ENCODE measurements at places on chromosomes 13 and 19.

DNA sequence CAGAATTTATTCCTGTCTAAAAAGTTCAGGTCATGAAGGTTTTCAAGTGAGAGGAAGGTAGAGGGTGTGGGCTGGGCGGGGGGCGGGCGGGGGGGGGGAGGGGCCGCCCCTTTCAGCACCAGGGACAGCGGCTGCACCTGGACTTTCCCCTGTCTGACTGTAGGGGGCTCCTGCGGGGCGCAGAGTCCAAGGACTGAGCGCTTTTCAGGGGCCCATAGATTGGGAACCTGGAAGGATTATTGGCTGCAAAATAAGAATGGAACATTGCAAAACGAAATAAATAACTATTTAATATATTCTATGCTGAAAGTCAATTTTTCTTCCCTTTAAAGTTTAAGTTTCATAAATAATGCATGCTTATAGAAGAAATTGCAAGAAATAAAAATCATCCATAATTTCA lies 8.9 kb upstream of the CYP4F3 start:
- peak; percentile 19 for DNase-seq

GRCh38 chr13:53783471-53783870 lies 754.9 kb downstream of the OLFM4 start:
- DNase-seq, result no peak

DNA sequence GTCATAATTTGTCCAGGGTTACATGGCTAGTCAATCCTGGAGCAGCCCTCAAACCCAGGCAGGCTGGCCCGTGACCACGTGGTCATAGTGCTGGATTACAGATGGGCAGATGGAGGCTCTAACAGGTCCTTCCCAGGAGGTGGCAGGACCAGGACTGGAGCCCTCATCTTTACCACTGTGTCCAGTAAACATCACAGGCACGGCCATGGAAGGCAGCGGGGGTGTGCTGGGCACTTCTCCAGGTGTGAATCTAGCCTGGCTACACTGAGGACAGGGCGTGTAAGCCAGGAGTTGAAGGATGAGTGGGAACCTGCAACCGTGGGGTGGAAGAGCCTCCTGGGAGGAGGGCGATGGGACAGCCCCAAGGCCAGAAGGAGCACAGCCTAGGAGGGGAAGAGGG lies 6.1 kb downstream of the CIC start:
- DNase-seq, result no peak

DNA sequence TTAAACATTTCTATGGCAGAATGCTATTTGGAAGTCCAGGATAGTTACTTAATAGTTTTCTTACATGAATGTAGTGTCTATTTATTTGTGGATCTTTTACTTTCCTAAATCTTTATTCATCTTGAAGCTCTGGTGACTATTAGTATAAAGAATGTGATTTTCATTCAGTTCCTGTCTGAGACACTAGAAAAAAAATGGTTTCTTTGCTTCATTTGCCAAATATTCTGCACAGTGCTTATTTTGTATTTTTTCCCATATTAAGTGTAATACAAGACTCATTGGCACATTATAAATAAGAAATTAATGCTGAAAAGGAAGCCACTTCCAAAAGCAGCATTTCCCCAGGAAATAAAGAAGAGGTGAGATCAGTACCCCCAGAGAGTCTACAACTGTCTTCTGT lies 109.8 kb downstream of the POSTN start:
- DNase-seq, result no peak

DNA sequence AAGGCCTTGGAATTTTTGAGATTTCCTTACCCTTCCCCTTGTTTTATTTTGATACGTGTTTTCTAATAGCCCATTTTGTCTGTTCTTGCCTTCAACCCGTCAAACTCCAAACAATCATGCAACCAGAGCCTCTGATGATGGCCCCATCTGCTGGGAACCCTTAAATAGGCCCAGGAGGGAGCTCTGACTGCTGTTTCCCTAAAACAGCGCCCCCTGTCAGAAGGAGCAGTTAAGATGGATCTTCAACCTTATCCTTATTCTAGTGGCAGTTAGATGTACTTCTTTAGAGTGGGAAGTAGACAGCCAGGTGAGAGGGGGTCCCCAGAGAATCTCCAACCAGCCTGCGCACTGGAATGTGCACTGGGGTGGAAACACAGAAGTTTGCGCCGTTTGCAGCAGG lies 1031.0 kb upstream of the PCDH9 start:
- DNase-seq, result no peak

DNA sequence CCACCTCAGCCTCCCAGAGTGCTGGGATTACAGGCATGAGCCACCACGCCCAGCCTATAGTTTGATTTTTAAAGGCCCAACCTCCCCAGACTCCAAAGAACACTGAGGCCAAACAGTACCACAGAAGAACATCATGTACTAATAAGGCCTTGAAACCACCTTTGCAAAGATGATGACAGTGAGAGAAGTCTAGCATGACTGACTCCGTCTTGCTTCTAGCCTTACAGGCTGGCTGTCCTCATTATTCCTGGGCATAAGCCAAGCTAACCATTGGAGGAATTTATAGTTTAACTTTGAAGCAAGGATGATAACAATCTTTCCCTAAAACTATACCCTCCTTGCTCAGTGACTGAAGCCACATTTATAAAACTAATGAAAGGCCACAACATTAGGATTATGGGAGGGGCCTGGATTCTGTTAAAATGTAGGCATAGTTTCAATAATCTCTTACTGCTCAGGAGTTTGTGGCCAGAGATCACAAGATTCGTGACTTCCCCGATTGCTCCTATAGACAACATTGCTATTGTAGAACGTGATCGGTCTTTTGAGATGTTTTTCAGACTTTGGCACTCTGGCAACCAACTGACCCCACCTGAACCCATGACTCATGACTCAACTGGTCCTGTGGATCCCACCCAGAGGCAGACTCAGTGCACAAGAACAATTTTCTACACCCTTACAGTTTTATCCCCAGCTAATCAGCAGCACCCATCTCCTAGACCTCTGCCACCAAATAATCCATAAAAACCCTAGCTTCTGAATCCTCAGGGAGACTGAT lies 17.6 kb downstream of the GPR42 start:
- no peak for DNase-seq

DNA sequence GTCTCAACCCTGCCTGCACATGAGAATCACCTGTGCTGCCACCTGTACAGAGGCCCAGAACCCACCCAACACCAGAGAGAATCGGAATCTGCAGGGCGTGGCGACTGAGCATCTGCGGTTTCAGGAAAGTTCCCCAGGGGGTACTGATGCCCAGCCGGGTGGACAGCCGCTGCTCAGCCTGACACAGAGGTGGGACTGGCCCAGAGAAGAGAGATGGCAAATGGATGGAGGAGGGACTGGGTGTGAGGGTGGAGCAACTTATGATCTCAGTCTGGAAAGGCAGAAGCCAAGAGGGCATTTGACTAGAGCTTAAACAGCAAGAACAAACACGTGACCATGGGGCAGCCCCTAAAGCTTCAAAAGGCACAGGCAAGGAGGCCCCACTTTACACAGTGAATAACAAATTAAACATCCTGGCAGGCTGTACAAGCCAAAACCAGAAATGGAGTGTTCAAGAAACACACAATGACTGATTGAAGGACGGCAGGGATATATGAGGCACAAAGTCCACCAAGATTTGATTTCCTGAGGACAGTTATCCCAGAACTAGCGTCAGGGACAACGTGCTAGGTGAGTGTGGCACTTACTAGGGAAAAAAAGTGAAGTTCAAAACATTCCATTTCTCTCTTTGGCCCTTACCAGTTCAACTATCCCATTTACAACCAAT lies 3.1 kb downstream of the RANBP3 start:
- DNase-seq, result peak; percentile 52

DNA sequence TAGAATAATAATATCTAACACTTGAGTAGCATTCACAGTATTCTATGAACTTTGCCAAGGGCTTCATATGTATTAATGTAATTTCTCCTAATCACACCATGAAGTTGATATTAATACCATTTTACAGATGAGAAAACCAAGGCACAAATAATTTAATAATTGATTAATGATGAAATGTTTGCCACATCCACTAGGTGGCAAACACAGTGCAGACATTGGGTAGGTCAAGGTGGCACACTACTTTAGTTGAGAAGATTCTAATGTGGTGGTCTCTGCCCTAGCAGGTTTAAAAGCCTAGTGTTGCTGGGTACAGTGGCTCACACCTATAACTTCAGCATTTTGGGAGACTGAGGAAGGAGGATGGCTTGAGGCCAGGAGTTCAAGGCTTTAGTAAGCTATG lies 412.4 kb downstream of the SUCLA2 start:
- no peak for DNase-seq

GRCh38 chr19:10979951-10980381 lies 19.1 kb downstream of the SMARCA4 start:
- peak; percentile 63 for DNase-seq

DNA sequence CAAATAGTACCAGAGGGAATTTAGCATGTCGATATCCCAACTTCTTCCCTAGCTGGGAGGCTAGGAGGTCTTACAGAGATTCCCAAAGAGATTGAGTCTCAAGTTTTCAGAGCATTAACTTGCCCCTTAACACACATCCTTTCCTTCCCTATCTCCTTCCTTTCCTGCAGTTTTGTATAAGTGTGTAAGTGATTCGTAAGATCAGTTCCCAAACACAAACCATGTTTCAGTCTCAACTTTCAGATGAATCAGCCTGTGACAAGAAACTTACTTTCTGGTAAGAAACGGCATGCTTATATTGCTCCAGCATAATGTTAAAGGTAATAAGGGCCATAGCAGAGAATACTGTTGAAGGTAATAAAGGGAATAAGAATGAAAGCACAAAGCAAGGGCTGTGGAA lies 472.2 kb downstream of the LIG4 start:
- no peak for DNase-seq

DNA sequence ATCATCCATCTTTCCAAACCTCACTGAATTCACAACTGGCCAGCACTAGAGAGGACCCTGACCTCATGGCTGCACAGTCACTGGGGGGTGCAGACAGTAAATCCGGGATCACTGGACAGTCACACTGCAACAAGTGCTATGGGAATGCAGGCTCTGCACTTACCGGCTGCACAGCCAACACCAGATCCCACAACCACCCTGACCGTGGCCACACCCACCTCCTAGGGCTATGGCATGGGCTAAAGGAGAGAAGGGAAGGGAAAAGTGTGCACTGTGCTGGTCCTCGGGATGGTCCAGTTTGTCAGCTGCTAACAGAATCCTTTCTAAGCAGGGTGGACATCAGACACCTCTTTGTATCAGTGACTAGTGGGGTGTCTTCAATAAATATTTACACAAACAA lies 118.2 kb downstream of the MIPEP start:
- no peak for DNase-seq

DNA sequence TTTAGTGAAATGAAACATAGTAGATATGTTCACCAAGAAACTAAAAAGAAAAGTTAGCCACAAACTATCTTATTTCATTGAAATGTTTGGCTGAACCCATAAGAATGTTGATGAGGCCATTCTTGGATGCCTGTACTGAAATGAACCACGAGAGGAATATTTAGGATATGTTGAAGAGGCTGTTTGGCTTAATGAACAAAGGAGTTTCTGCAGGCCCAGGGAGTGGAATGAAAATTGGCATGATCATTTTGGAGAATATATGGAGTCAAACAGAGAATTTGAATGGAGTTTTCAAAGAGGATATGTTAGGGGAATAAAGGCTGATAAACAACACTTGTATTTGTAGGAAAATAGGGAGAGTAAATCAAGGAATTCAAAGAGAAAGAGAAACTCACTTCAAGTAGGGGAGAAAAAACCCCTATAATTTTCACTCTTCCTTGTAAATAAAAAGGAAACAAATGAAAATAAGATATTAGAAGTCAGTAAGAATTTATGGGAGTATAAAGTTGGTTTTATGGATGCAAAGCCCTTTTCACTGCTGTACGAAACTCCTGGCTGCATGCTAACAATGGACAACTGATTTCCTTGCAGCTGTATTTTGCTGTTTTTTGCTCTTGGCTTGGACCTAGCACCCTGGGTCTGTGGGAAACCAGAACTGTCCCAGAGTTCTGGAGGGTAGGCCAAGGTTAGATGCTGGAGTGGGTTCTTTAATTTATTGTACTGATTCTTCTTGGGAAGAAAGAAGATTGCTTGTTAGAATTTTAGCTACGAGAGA lies 36.5 kb downstream of the KL start:
- DNase-seq, result no peak

GRCh38 chr13:32731576-32731975 lies 145.3 kb downstream of the PDS5B start:
- DNase-seq, result no peak
